ENCODE measurements at places on chromosomes 13 and 19.

DNA sequence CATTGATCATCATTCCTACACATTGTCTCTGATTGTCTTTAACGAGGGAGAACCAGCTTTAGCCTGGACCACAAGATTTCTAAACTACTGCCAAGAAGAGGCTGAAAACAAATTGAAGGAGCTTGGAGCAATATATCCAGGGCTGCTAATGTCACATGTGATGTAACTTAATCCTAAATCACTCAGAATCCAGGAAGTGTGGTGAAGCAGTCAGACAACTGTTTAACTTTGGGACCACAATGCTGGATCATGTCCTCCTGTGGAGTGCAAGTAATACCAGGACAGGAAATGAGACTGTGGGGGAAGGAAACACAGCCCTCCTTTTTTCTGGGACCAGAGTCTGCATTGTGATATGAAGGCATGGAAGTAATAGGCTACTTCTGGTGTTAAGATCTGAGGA is 430.2 kb downstream of the KCTD12 start:
- DNase-seq, result no peak

GRCh38 chr19:11479090-11479897 is 1.6 kb downstream of the ELAVL3 start:
- DNase-seq, result peak; percentile 19

DNA sequence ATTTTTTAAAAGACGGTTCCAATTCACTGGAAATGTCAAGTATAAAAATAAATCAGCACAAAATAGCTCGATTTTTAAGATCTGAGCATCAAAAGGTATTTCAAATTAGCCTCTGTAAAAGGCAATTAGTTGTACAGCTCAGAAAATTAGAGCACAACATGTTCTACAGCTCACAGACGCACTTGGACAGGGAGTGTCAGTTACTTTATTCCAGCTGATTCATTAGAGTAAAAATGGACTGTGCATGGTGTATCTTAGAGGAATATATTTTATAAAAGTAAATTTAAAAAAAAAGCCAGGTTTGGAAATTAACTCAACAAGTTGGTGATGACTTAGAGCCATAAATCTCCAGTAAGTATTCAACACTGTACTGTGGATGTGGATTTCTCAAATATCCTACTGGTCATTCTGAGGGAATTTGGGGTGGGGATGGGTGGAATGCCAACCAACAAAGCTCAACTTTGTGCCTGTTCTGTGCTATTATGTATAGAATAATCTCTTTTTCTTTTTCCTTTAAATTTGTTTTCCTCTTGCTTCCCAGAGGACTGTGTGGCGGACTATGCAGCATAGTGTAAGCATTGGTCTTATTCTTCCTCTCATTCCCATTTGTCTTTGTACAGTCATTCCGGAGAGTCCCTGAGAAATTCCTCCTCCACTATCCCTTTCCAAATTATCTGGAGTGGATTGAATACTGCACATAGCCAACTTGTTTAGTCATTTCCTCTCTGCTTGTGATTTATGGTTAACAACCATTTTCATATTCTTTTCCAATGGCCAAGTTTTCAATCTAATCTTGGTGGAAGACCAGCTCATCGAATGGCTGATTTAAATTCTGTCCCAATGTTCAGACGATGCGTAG is 169.3 kb downstream of the DCT start:
- DNase-seq, result no peak

DNA sequence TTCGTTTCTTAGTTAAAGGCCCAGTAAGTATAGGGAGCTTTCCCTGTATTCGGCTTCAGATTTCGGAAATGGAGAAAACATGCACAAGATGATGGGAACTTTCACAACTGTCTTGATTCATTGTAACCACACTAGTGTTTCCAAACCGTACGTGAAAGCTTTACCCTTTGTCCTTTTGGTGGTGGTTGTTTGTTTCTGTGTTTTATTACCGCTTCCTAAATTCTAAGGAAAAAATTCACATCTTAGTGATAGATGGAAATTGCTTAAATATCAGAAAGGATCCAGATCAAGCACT is 504 bp upstream of the VWA8 start:
- DNase-seq, result no peak

DNA sequence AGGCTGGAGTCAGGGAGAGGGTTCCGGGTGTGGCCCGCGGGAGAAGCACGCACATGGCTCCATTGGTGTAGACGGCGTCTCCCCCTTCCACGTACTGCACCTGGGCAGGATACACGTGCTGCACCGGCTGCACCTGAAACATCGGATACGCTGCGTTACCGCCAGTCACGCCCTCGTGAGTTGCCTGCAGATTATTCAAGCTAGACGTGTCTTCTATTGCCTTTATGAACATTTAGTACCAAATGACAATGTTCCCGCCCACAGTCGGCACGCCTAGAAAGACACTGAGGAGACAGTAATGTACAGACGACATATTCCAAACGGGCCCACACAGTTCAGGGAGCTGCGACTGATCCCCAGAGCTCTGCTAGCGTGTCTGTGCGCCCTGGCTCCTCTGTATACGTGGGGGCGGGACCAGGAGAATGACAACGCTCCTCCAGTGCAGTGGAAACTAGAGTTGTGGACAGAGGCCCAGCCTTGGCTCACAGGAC is 64.1 kb upstream of the RANBP3 start:
- no peak for DNase-seq

GRCh38 chr13:43990021-43990420 is 110.3 kb downstream of the LACC1 start:
- no peak for DNase-seq

GRCh38 chr13:40371531-40372125 is 294.8 kb downstream of the FOXO1 start:
- DNase-seq, result no peak

GRCh38 chr13:106373304-106373988 is 162.0 kb downstream of the EFNB2 start:
- no peak for DNase-seq

DNA sequence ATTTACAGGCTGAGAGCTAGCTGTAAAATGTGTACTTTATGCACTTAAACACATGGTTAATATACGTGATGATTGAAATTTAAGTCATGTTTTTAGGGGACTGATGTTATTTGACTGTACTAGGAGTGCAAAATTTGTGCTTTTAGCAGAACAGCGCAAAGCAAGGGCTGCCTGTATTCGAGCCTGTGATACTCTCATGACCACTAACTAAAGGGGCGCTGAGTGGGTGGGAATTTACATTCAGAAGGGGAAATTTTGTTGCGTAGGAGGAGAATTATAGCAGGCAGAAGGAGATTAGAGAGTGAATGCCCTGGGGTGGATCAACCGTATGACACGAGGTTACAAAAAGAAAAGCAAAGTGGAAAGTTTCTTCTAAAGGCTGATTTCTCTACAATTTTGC is 271.8 kb upstream of the HTR2A start:
- DNase-seq, result no peak

DNA sequence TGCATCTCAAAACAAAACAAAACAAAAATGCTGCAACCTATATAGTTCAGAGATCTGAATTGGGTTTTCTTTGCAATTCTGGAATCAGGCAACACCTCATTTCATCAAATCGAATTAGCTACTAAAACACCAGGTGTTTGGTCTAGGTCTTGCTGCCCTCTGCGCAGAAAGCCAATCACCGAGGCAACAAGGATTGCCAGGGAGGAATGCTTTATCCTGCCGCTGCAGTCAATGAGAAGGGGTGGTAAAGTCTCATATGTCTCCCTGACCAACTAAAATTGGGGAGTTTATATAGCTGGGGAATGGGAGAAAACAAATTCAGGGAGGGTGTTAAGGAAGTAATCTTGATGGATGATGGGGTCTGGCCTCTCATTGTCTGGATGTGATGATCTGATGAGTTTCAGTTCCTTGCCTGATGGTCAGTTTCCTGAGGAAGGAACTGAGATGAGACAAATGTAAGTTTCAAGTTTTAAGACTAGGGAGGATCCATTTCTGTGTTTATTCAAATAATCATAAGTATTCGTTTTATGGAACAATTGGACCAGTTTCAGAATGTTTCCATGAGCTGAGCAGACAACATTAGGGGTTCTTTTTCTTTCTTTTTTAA is 5.0 kb upstream of the YJU2 start:
- no peak for DNase-seq

- DNase-seq, result no peak
Observed at GRCh38 chr13:61857198-61857597, 441.5 kb upstream of the PCDH20 start.

GRCh38 chr19:5345895-5346386 is 5.3 kb upstream of the PTPRS start:
- DNase-seq, result no peak

DNA sequence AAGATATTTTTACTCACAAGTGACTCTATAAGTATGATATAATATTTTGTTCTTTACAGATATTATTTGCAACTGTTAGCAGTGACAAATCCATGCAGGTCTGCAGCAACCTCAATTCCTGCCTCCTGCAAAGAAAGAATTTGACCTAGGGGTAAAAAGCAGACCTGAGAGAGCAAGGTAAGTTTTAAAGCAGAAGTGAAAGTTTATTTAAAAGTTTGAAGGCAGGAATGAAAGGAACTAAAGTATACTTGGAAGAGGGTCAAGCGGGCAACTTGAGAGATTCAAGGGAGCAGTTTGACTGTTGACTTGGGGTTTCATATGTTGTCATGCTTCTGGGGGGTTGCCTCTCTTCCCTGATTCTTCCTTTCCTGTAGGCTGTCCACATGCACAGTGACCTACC is 520.1 kb upstream of the PCDH20 start:
- no peak for DNase-seq

- DNase-seq, result no peak
Observed at GRCh38 chr13:95463531-95463930, 89.0 kb upstream of the CLDN10 start.

DNA sequence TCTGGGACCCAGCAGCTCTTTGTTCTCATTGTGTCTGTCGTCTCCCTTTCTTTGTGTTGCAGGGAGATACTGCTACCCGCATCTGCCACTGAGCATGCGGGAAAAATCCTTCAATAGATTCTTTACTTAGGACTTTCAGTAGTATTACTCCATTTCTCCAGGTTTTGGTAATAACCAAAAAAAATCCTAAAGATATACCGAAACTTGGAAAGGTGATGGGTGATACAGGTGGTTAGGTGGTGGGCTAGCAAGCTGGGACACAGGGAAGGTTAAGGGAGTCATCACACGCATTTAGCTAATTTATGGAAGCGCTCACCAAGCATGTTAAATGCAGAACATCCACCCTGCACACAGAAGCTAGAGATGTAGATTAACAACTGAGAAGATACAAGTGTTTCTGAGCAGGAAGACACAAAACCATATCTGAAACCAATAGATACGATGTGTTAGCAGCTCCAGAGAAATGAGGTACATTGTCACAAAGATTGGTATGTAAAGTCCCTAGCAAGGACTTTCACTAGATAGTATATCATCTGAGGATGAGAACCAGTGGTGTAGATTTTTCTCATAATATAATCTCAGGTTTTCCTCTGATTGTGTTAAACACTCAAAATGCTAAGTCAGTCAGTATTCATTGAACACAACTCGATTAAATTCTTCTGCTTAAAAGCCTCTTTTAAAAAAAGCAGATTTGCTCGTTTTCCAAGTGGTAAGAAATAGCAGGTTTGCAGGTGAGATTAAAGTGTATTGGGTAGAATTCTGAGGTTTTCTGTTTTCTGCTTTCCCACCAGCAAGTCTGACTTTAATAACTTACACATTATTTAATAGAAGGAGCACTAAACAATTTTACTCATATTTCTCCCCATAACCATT is 1.2 kb upstream of the SLAIN1 start:
- DNase-seq, result no peak

GRCh38 chr13:68897331-68897928 is 1210.2 kb upstream of the ATXN8OS start:
- DNase-seq, result no peak

- peak; percentile 71 for DNase-seq
Observed at GRCh38 chr19:39052243-39052746, 19.9 kb upstream of the FBXO27 start.

- DNase-seq, result no peak
Observed at GRCh38 chr19:18020212-18021085, 12.5 kb downstream of the ARRDC2 start.

GRCh38 chr13:101880581-101880980 is 428.1 kb downstream of the ITGBL1 start:
- DNase-seq, result no peak

Measured in stimulated activated CD4-positive, alpha-beta T cell treated with anti-CD3 and anti-CD28 coated beads, Interleukin-4, amount 100 ng/mL, for 1 hour (primary cell).